ENCODE measurements at places on chromosomes 12 and 14.

- no peak for DNase-seq
Measured at GRCh38 chr12:31773867-31774266, 45.0 kb upstream of the AMN1 start.

GRCh38 chr14:91893007-91893406 lies 25.7 kb upstream of the TC2N start:
- no peak for DNase-seq

DNA sequence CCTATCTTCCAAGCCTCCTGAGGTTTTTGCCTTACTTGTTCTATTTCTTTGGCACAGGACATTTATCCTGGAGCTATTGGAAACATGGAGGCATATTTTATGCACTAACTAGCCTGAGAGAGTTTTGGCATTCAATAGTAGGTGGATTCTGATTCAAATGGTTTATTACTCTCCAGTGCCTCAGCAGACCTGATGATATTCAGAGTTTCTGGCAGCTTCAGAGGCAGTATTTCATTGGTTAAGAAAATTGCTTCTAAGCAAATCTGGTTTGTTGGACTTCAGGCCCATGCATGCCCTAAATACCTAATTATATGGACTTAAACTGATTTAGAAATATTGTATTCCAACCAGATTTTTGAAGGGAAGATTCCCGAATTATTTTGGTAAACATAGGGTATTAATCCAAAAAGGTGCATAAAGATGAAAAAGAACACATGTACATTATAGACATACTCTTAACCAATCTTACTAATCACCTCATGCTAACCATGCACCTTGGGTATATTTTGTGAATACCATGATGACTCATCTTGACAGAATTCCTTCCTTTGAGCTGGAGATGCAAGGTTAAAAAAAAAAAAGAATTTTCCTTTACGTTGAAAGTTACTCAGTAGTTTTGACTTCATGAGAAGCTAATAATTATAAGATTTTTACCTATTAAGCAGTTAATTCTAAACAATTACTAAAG lies 44.3 kb upstream of the KTN1 start:
- no peak for DNase-seq

DNA sequence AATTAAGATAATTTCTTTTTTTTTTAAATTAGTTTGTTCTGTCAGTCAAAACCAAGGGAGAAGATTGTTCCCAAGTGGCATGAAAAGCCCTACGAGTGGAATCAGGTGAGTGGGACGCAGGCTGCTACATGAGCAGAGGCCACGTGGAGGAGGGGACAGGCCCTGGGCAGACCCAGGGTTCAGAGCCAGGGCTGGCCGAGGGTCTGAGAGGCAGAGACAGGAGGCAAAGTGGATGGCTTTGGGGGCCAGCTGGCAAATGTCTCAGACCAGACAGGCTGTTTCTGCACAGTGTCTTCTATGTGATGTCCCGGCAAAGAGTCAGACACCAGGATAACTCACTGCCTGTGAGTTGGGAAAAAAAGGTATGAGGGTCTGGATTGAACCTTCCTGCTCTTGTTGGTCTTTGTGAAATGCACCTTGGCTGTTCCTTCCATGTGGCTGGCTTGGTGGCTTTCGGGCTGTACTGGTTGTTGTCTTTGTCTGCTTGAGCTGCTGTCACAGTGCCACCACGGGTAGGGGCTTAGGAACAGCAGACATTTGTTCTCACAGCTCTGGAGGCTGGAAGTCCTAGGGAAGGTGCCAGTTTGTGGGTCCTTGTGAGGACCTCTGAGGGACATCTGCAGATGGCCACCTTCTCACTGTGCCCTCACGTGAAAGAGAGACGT lies 35.8 kb upstream of the ASPG start:
- no peak for DNase-seq

DNA sequence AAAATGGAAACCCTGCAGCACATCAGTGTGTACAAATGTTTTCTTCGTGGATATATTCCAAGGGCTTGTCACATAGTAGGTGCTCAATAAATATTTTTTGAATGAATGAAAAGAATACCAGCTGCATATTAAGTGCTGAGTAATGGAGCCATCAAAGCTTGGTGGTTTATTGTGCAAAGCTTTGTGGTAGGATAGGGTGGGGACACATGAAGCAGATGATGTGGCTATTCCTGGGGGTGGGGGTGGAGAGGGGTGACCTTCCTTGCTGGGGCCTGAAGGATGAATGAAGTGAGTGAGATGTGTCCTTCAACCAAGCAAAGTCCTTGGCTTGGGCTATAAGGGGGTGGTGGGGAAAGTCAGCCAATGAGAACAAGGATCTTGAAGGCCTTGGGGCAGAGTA lies 4.3 kb upstream of the KRT81 start:
- no peak for DNase-seq

DNA sequence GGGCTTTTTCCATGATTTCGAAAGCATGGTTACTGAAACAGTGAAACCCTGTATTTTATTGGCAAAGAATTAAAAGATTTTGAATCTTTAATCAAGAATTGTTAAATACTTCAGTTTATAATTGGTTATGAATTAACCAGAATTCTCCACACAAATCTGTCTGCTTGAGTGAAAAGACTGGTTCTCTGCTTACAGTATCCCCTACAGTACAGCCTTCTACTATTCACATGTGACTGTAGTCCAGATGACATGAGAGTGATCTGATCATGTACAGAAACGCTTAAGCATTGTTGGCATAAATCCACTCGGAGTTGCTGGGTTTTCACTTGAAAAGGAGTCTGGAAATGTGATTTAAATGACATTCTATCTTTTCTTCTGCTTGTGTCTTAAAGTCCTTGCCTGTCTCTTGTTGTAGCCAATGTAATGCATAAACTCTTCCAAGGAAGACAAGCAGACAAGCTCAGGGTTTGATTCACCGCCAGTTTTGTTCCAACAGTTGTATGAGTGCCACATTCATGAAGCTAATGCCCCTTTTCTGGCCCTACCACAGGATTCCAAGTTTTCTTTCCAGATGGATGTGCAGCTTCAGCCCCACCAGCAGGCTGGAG lies 222.0 kb upstream of the LRIG3 start:
- no peak for DNase-seq

DNA sequence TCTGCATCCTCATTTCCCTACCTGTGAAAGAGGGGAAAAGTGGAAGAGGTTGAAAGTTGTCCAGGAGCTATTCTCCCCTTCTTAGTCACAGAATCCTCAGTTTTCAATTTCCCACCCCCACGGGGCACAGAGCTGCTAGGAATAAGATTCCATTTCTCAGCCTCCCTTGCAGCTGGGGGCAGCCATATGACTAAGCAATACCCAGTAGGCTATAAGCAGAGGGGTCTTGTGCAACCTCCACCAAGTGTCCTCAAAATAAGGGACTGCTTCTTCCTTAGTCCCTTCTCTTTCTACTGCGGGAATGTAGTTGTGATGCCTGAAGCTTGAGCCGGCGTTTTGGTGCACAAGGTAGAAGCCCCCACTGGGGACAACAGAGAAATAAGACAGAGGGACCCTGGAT lies 40.9 kb downstream of the VWF start:
- DNase-seq: no peak
